Small intestine (tissue), 16 donors: ENCODE measurements at places on chromosomes 13 and 19. TPM values are rescaled to one million over a fixed set of nuclear protein-coding genes. Genes with fewer than 3 reads are reported as not detected.

- no peak for DNase-seq
These were observed 89.3 kb downstream of the DIAPH3 start for GRCh38 chr13:60074397-60074796.

GRCh38 chr19:32895384-32895783, 25.8 kb upstream of the SLC7A9 start:
- no peak for DNase-seq

- DNase-seq = no peak
These were observed 26.8 kb downstream of the CLDN10 start for GRCh38 chr13:95579303-95579702.

- DNase-seq = no peak
These were observed 338.6 kb downstream of the KCNRG start for GRCh38 chr13:50353651-50354415.

GRCh38 chr19:53912653-53913052, 3.6 kb downstream of the CACNG7 start:
- DNase-seq = no peak

DNA sequence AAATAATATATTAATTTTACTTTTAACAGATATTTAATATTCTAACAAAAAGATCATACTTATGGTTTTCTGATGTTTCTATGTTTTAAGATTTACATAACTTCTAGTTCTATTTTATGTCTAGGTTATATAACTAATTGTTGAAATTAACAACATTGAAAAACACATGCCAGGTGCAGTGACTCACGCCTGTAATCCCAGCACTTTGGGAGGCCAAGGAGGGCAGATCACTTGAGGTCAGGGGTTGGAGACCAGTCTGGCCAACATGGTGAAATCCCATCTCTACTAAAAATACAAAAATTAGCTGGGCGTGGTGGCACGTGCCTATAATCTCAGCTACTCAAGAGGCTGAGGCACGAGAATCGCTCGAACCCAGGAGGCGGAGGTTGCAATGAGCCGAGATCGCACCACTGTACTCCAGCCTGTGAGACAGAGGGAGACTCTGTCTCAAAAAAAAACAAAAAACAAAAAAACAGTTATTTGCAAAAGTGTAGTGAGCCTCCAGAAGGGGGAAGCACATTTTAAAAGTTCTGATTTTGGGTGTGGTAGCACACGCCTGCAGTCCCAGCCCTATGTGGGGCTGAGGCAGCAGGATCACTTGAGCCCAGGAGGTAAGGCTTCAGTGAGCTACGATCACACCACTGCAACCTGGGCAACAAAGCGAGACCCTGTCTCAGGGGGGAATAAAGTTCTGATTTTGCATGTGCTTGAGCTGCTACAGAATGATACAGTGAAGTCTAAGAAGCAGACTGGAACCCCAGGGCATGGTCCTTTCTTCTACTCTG, 18.7 kb downstream of the MIPEP start:
- DNase-seq = no peak

- no peak for DNase-seq
These were observed 326.8 kb upstream of the KLF12 start for GRCh38 chr13:74461011-74461410.

DNA sequence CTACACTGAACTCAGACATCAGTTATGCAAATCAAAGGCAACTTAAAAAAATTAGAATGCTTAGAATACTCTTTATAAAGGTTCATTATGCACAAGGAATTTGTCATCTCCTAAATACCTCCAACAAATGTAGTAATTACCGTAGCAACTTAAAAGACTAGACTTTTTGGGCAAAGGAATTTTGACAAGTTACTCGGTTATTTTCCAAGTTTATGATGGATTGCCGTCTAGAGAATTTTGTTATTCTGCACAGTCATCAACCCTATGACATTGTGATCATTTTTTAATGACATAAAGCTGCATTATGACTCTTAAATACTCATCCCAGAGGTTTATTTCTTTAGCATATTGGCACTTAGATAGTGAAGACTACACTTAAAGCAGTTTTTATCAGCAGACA, 71.9 kb downstream of the TRPC4 start:
- DNase-seq = no peak

DNA sequence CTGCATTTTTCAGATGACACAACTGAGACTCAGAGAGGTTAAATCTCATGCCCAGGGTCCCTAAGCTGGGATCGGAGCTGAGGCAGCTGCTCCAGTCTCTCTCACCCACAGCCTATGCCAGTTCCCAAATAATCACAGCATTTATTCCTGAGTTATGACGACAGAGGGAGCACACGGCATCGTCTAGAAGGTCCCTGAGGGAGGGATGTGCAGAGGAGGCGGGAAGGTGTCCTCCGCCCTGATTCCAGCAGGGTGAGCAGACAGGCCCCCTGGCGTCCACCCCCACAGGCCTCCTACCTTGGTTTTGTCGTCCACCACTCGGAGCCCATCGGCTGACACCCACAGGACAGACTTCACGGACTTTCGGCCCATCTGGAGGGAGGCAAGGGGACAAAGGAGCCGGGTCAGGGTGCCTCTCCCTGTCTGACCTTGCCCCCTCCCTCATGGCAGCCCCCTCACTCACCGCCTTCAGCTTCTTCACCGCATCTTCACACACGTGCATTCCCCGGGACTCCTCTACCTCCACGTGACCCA, 8.0 kb downstream of the NUMBL start:
- DNase-seq = no peak

DNA sequence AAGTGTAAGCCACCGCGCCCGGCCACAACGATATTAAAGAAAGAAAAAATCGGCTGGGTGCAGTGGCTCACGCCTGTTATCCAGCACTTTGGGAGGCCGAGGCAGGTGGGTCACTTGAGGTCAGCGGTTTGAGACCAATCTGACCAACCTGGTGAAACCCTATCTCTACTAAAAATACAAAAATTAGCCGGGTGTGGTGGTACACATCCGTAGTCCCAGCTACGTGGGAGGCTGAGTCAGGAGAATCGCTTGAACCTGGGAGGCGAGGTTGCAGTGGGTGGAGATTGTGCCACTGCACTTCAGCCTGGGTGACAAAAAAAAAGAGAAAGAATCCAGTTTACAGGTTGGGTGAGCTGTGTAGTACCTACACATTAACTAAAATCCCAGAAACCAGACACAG, 99.9 kb upstream of the CACNA1A start:
- DNase-seq = no peak

- no peak for DNase-seq
These were observed 316.2 kb upstream of the KLHL1 start for GRCh38 chr13:70424428-70424827.

GRCh38 chr13:85640727-85641126, 158.5 kb downstream of the SLITRK6 start:
- no peak for DNase-seq

- peak; percentile 54 for DNase-seq
These were observed 182.8 kb downstream of the RGCC start for GRCh38 chr13:41639955-41640780.

DNA sequence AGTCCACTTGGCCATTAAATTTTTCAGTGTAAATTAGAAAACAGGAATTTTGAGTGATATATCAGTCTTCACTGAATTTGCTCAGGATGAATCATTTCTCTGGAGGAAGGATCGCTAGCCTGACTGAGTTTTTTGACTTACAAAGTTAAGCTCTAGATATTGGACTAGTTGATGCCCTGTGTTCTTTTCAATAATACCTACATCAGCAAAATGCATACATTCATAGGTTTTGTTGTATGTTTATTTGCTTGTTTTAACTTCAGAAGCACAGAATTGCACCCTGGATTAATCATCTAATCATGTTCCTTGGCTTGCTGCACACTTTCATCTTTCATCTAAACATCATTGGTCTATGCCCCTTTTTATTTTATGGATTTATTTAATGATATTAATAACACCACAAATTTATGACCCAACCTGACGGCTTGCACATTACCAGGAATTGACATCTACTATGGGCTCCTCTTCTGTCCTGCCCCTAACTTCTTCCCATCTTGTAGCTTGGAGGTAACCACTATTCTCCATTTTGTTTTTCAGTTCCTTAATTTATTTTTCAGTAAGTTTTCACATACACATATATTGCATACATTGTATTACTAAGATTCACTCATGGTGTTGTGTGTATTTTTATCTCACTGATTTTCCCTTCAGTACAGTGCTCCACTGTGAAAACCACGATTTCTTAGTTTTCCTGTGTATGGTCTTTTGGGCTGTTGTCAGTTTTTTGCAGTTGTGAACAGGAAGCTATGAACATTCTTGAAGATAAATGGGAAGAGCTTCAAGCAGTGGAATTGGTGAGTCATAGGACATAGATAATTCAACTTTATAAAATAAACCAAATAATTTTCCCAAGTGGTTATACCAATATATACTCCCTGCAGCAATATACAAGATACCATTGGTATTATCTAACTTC, 23.3 kb downstream of the COMMD6 start:
- DNase-seq = no peak

DNA sequence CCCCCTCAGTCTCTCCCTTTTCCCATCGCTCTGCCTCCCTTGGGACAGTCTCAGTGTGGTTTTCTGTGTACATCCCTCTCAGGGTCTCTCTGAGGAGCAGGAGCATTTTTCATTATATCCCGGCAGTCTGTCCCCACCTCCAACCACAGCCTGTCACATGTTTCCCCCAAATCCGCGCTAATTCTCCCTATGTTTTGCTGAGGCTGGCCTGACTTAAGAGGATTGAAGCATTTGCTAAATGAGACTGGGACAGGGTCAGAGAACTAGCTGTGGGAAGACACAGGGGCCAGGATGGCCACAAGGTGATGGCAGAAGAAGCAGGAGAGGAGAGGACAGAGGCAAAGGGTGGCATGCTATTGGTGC, 5.5 kb downstream of the TPRX1 start:
- DNase-seq = no peak

GRCh38 chr13:40910324-40911050, 108.6 kb downstream of the ELF1 start:
- DNase-seq = no peak

DNA sequence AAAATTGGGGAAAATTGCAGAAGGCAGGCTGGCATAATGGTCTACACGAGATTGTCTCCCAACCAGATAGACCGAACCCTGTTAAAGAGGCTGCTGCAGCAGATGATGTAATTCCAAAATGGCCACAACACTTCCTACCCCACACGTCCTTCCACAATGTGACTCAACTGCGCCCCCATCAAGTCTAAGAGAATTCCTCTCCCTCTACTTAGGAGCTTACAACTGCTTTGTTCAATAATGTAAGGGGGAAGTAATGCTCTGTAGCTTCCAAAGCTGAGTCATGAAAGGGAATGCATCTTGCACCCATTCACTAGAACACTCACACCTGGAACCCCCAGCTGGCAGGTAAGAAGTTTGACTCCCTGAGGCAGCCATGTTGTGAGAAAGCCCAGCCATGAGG, 117.8 kb upstream of the IRS2 start:
- no peak for DNase-seq

DNA sequence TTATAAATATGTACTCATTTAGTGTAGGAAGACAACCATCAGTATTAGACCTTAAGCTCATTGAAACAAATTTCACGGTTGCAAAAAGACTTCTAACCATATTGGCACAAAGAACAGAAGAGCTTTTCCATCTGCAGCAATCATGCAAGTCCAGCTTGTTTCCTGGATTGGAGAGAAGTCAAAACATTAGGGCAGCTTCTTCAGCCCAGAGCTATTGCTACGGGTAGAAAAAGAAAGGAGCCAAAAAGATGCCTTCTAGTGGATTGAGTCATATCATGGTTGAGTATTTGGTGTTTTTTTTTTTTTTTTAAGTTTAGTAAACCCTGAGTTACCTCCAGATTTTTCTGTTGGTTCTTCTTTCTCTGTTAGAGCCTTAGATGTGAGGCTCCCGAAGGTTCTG, 99.8 kb downstream of the WDFY2 start:
- no peak for DNase-seq

- no peak for DNase-seq
These were observed 1.6 kb upstream of the PTGIR start for GRCh38 chr19:46626446-46626845.

DNA sequence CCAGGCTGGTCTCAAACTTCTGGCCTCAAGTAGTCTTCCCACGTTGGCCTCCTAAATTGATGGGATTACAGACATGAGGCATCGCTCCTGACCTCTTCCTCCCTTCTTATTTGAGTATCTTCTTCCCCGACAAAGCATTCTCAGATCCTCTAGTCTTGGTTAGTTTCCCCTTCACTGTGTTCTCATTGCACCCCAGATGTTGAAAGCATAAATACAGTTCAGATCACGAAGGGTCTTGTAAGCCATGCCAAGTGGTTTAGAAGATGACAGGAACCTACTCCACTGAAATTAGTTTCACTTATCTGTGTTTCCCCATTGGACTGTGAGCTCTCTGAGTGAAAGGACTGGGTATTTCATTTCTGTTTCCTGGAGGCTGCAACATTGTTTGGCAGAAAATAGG, 100.7 kb downstream of the DGKH start:
- DNase-seq = no peak

- DNase-seq = no peak
These were observed 82.6 kb downstream of the NUFIP1 start for GRCh38 chr13:44906713-44907112.

DNA sequence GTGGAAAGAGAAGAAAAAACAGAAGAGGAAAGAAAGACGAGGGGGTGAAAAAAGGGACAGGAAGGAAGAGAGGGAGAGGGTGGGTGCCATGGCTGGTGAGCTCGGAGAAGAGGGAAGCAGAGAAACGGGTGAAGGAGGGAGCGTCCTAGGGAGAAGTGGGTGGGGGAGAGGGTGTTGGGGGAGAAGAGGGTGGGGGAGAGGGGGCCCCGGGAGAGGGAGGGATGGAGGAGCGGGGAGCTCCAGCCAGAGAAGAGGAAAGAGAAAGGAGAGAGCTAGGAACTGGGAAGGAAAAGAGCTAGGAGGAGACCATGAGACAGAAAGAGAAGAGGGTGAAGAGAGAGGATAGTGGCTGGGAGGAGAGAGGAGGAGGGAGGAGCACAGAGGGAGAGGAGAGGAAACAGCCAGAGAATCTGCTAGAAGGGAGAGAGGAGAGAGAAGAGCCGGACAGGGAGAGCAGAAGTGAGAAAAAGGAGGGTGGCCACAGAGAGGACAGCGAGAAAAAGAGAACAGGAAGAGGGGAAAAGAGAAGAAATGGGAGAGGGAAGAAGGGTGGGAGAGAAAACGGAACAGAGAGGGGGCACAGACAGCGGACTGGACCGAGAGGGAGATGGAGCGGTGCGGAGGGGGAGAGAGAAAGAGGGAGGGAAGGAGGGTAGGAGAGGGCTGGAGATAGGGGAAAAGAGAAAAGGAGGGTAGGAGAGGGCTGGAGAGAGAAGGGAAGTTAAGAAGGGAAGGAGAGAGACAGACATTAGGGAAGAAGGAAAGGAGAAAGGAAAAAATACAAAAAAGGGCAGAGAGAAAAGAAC, 11.9 kb upstream of the GARIN5A start:
- no peak for DNase-seq

DCLK1 gene
- 0.54 TPM for polyA plus RNA-seq

PSG2 gene
- 2.2 TPM for polyA plus RNA-seq

SLC46A3 gene
- 24.8 TPM for polyA plus RNA-seq

RNASEH2A gene
- 3.1 TPM for polyA plus RNA-seq

KLK14 gene
- not detected for polyA plus RNA-seq

GAPDHS gene
- not detected for polyA plus RNA-seq

FAM216B gene
- 0.12 TPM for polyA plus RNA-seq

ZNF823 gene
- 10.1 TPM for polyA plus RNA-seq

HSD17B14 gene
- polyA plus RNA-seq = 4.4 TPM

NKPD1 gene
- polyA plus RNA-seq = not detected

GARRE1 gene
- 10.9 TPM for polyA plus RNA-seq

KCTD4 gene
- not detected for polyA plus RNA-seq
